ENCODE measurements at places on chromosomes 5 and 9.
A peak's percentile ranks its signal among the peaks of the same experiment; 100 is the strongest.

DNA sequence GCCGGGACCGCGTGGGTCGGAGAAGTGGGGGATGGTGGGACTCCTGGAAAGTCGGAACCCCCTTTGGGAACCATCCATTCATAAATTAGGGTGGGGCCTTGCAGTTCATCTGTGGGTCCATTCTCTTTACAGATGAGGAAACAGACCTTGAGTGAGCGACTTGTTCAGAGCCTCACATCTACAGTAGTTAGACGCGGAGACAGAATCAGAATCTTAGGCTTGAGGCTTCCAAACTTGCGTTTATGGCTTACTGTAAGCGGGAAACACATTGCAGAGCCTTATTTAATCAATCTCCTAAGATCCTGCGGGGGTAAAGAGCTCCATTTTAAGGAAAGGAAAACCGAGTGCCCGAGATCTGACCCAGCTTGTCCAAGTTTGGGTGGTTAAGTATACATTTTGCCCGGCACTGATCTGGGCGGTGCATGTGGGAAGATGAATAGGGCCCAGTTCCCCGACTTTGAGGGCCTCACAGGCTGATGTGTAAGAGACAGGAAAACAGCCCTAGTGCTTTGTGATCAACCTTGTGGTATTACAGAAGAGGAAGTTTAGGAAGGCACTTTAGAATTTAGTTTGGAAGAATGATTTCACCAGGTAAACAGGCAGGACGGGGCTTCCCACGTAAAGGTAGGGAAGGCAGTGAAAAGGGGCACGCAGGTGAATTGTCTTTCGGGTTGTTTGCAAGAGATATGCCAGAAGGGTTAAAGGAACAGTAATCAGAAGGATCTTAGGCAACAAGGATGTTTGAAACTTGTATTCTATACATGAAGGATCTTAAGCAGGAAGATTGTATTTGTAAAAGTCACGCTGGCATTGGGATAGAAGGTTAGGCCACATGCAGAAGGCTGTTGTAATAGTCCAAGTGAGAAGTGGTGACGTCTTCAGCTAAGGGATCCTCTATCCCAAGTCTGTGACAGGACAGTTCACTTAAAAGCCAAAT is 744 bp downstream of the TARS1 start:
- DNase-seq, result peak; percentile 28

GRCh38 chr5:179974946-179975712 is 67.4 kb upstream of the TBC1D9B start:
- DNase-seq, result no peak

- no peak for DNase-seq
Measured at GRCh38 chr5:98935206-98935605, 6.4 kb upstream of the CHD1 start.

DNA sequence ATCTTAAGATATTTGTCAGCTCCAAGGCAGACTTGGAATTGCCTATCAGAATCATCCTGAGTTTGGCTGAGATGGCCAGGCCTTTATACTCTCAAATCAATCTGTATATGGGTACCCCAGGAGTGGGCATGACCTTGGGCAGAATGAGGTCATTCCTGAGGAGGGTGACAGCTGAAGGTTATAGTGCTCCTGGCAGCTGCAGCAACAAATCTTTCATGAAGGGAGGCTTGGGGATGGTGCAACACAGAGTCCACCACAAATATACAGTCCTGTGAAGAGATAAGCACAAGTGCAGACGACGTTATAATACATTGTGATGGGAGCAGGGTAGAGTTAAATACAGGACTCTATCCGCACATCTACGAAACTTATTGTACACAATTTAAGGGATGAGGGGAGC is 21.1 kb upstream of the TRIO start:
- DNase-seq, result no peak

DNA sequence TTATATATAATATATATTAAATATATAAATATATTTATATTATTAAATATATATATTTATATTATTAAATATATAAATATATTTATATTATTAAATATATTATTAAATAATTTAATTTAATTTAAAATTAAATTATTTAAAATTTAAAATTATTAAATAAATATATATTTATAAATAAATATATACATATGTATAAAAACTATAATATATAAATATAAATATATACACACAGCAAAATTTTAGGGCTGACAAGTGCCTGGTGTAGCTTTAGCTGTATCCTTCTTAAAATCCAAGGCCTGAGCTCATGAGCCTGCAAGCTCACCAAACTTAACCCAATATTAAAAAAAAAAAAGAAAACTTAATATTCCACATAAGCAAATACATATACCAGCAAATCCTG is 53.2 kb downstream of the UBAP2 start:
- no peak for DNase-seq

- no peak for DNase-seq
Measured at GRCh38 chr5:916441-917293, 24.0 kb downstream of the TRIP13 start.

DNA sequence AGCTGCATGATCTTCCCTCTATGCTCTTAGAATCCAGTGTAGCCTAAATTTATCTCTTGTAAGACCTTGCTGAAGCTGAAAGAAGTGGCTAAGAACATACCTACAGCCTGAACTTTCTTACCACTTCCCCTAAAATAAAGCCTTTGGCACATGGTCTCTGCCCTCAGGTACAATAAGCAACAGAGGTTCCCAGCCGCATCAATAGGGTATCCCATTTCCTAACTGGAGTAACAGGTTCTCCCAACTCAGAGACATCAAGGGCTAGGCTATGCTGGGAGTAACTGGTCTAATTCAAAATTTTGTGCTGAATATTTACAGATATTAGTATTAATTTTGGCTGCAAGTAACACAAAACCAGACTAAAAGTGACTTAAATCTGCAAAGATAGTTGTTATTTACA is 335.8 kb upstream of the TRPC7 start:
- DNase-seq, result no peak

DNA sequence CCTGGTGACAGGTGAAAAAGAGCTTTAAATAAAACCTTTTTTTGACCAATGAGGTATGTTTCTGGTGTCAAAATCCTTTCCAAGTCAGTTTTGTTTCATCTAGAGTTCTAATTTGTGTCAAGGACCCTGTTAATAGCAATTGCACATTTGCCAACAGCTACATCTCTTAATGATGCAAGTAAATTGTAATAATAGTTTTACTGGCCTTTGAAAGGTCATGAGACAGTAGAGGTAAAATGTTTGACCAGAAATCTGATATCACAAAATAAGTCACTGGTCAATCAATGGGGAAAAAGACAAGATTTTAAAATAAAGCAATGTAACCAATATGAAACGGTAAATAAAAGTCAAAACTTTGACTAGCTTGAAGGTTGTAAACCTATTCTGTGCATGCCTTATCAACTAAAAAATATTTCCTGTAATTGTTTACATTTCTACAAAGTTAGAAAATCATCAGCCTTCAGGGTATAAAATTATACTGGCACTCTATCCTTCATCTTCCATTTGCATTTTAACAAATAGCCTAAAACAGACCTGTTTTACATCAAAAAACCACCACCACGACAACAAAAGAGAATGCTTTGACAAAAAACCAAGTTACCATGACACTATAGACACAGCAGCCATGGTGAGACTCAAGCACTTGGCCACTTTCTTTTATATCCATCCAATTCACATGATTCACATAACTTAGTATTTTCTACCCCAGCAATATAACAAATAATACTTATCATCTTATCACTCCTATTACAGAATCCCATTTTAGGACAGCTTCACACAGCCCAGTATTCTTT is 3.0 kb downstream of the NADK2 start:
- no peak for DNase-seq

GRCh38 chr5:61974680-61975079 is 331.3 kb upstream of the KIF2A start:
- no peak for DNase-seq

- no peak for DNase-seq
Measured at GRCh38 chr5:37835380-37835973, 4.4 kb downstream of the GDNF start.

DNA sequence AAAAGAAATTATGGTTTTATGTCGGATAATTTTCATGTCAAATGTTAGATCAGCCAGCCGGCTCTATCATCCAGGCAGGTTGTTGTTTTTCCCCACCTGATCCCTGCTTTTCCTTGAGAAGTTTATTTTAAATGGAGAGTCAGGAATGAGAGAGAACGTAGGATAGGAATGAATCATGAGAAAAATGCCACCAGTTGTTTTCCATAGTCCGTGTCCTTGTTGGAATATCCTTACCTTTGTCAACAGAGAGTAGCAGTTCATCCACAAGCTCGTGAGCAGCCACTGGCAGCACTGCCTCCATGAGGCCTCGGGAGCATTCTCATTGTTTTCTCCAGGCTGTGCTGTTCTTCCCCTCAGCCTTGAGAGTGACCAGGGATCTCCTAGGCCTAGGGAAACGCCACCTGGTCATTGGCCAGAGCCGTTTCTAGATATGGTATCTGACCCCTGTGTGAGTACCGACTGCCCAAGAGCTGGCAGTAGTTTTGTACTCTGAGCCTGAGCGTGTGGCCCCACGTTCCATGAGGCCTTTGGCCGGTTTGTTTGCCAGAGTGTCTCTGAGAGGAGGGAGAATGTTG is 293.3 kb downstream of the FANCC start:
- peak; percentile 45 for DNase-seq

GRCh38 chr5:3349704-3350565 is 245.7 kb upstream of the IRX1 start:
- no peak for DNase-seq

DNA sequence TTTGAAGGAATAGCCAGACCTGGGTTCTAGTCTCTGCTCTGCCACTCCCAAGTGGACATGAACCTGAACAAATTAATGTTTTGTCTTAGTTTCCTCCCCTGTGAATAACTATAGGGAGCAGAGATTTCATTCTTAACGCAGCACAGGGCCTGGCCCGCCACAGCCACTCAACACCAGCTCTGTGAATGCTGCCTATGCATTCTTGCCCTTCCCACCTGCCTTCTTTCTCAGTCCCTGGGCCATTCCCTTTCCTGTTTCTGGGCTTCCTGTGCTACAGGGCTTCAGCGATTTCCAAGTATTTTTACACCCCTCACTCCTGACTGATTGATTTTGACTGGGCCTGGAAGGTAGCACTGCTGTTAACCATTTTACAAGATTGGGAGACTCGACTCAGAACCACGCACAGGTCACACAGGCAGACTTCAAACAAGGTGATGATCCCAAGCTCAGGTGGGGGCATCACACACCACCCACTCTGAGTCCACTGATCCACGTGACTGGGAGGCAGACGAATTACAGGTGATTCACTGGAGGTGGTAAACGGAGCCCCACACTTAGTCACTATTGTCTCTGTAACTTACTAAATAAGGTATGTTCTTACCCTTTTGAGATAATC is 21.4 kb downstream of the PTPN3 start:
- no peak for DNase-seq

DNA sequence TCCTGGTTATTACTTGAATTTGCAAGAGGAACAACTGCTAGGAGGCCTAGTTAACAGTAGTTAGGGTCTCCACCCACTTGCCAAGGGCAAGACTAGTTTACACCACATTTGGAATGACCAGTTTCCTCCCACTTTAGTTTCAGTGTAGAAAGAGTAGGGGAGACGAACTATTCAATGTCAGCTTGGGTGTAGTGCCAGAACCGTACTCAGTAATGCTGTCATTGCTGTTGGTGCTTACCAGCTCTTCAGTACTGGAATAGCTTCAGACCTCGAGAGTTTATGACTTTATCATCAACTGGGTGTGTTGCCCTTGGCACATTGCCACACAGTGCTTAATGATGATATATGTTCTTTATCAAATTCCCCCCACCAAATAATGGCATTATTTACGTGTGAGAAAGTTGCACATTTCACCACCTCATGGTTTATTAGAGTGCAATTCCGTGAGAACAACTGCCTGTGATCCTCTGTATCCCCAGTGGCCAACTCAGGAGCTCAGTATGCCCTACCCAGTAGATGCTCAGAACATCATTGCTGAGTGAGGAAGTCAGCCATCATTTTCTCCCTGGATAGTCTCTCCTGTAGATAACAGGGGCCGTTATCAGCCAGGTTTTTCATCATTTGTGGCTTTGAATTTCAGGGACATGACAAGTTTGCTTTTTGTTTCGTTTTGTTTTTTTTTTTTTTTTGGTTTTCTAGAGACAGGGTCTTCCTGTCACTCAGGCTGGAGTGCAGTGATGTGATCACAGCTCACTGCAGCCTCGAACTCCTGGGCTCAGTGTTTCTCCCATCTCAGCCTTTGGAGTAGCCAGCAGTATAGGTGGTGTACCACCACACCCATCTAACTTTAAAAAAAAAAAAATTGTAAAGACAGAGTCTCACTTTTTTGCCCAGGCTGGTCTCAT is 67.3 kb downstream of the DOCK8 start:
- no peak for DNase-seq

- no peak for DNase-seq
Measured at GRCh38 chr5:67659288-67659687, 462.7 kb upstream of the CD180 start.

- peak; percentile 86 for DNase-seq
Measured at GRCh38 chr5:172903790-172904189, 55.4 kb upstream of the RPL26L1 start.

DNA sequence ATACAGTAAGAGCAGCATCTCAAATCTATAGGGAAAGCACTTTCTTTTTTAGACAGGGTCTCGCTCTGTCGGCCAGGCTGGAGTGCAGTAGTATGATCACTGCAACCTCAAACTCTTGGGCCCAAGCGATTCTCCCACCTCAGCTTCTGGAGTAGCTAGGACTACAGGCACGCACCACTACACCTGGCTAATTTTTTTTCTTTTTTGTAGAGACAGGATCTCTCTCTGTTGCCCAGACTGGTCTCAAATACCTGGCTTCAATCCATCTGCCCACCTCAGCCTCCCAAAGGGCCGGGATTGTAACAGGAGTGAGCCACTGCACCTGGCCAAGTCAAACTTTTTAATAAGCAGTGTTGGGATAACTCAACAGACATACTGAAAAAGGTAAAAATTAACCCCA is 107.6 kb downstream of the SIL1 start:
- no peak for DNase-seq

DNA sequence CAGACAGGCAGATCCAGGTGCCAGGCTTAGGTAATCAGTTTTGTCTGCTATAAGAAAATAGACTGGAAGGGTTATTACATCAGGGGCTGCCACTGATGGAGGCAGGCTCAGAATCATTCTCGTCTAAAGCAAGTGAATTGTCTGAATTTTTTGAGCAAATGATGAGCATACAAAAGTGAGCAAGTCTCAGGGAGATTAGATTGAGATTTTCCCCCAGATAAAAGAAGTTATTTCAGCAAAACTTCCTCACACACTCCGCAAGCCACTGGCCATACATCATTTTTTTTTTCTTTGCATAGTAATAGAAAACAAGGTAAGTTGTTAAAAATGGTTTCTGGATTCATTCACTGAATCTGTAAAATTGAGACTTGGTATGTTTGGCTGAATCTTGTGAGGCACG is 52.9 kb downstream of the ZNF462 start:
- no peak for DNase-seq

DNA sequence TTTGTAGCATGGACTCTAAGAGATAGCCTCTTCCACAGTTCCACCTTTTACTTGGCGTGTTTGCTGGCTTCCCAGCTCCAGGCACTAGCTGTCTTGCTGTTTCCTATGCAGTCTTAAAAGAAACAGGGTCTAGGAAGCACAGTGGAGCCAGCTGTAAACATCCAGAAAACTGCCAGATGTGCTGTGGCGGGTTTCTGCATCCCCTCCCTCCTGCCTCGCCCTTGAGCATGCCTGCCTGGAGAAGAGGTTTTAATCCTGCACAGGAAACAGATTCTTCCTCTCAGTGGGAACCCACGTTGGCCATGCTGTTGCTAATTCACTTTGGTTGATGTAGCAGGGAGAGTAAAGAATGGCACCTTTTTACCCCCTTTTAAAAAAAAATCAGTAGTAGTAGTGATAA is 121.3 kb downstream of the RPS23 start:
- no peak for DNase-seq
